Caudate nucleus (tissue), 63 donors: ENCODE measurements at places on chromosomes 3 and 15.
A peak's percentile ranks its signal among the peaks of the same experiment; 100 is the strongest.

- no peak for DNase-seq
These were observed 31.9 kb downstream of the PDIA5 start for GRCh38 chr3:123098426-123099330.

GRCh38 chr3:141521781-141522180 lies 35.0 kb downstream of the RASA2 start:
- DNase-seq: no peak

DNA sequence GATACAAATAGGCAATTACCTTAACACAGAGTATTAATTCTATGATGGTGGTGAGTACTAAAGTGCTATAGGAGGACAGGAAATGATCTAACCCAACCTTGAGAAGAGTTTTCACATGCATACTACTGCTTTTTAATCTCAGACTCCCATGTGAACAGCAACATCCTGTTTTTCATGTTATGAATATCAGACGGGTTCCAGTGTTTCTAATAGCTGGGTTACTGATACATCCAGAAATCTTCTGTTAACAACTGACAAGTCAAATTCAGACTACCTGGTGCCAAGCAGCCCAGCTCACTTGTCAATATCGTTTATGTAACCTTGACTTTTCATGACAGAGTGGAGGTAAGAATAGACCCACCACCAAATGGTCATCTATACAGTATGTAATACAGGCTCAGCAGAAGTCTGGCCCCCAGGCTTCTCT lies 220.2 kb upstream of the COL8A1 start:
- no peak for DNase-seq

GRCh38 chr3:197244751-197245150 lies 53.7 kb downstream of the DLG1 start:
- DNase-seq: no peak

- no peak for DNase-seq
These were observed at the start of gene PROK2 for GRCh38 chr3:71784914-71785531. Gene PROK2 (minus strand): TSS chr3:71785148. CDS start chr3:71785052, 96 bp downstream.

DNA sequence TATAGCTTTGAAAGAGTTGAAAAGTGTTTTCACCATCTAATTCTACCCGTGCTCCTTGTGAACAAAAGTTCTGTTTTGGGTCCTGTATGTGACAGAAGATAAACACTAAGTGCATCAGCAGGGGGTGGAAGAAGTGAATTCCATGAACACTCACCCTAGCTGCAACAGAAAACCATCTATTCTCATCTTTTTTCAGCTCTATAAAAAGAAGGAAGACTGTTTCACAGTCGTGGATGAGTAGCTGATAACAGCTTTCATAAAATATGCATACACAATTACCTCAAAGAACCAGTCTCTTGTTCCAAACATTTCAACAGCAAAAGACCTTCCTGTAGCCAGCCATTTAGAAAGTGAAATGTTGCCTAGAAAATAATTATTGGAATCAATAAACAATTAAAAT lies 281.7 kb upstream of the RASGRP1 start:
- no peak for DNase-seq

GRCh38 chr15:31615643-31616415 lies 289.2 kb downstream of the KLF13 start:
- DNase-seq: no peak

DNA sequence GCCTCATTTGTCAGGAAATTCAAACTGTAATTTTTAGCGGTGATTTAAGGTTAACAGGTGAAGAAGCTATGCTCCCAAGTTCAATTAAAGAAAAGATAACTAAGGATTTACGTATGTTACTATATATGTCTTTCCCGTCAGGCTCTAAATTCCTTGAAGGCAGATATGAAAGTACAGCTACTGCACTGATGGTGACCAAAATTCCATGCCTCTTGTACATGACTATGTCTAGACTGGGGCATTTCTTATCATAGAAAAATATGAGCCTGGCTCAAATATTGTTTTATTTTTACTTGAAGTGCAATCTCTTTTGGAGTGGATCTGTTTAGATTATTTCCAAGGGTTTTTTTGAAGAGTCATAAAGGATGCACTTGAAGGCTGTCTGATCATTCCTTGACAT lies 647.1 kb upstream of the KCNMB2 start:
- DNase-seq: no peak

DNA sequence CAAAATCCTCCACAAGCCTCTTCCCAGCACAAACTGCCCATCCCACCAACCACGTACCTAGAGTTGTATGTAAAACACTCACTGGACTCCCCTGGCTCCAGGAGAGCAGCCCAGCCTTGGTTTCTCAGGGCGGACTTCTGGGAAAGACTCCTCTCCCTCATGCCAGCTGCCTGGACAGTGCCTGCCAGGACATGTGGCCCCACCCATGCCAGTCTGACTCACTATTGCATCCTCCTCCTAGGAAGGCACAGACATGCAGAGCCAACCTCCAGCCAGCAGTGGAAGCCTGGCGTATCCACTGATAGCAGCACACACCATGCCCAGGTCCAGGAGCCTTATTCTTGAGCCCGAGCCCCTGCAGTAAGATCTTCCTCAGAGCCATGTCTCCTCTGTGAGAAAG lies 8.6 kb downstream of the PKM start:
- peak; percentile 10 for DNase-seq

- no peak for DNase-seq
These were observed 528.6 kb downstream of the TAFA4 start for GRCh38 chr3:68403741-68404140.

DNA sequence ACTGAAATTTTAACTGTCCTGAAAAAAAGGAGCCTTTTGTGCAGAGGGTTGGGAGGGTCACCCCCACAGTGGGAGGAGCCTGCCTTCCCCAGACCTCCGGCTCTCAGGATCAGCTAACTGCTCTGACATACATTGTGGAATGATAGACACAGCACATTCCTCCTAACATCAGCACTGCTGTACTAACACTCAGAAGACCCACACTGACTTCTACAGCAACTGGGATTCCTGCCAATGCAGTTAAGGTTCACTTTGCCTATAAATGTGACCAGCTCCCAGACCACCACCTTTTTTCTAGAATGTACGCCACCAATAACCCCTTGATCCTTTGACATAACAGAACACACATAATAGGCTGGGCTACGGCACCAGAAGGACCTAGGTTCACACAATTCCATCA lies 3.2 kb downstream of the CPEB1 start:
- no peak for DNase-seq

DNA sequence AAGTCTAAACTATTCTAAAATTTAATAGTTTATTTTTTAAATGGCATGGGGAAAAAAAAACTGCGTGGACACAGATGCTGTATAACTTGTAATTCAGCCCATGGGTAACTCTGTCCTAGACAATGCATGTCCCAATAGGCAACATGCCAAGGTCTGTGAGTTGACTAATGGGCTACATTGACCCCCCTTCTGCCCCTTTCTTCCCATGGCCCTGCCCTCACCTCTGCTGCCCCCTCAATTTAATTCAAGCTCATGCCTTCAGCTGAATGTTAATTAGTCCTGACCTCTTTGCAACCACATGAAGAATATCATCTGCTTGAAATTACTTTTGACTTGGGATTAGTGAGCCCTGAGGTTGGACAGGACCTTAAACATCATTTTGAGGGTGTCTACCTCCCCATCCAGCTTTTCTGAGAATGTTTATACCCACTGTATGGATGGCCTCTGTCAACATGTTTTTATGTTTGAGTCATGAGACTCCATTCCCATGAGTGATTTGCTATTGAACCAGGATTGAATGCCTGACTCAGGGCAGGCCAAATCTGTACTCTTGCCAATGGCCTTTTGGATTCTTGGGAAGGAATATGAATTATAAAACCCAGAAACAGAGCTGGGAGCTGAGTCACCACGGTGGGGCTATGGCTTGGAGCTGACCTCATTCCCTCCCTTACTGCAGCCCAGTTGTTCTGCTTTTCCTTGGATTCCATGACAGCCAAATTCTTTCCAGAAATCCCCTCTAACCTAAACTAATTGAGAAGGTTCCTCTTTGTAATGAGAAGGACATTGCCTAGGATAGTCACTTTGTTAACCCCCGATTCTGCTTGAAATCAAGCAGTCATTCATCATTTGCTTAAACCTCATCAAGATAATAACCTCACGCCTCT lies 33.5 kb upstream of the PDE8A start:
- no peak for DNase-seq

GRCh38 chr3:119181765-119182164 lies 8.4 kb downstream of the UPK1B start:
- no peak for DNase-seq

DNA sequence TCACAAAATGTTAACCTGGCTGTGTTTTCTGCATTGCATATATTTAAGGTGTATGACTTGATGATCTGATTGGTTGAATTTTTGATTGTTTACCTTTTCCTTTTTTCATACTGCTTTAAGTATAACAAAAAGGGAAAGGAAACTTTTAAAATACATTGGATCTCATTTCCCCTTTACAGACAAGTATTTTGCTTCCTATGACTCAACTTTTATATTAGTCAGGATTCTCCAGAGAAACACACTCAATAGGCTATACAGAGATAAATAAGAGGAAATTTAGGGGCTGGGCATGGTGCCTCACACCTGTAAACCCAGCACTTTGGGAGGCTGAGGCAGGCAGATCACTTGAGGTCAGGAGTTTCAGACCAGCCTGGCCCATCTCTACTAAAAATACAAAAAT lies 205.8 kb downstream of the TJP1 start:
- no peak for DNase-seq

DNA sequence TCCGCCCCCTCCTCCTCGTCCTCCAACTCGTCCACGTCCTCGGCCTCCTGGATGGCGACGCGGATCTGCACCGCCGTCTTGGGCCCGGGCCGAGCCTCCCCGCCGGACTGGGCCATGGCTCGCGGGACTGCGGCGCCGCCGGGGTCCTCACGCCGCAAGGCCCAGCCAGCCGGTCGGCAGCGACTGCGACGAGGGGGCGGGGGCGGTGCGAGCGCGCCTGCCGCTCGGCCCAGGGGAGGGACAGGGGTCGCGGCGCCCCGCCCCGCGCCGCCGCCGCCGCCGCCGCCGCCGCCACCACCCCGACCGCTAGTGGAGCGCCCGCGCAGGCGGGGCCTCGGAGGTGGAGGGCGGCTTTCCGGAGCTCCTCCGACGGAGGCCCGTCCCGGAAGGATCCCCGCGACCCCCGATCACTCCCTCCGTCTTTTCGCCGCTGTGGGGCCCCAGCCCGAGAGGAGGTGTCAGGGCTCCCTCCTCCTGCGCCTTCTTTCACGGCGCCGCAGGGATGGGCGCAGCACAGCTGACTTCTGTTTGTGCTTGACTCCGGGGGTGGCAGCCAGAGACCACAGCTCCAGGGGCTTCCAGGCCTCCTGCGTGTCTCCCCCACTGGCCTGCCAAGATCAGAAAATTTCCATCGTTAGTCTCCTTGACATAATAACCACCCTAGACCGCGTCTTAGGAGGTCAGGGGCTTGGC lies at the start of gene LARP6:
Gene LARP6, minus strand, starts transcription at position 185 of the 693 bp plus-strand sequence. Its CDS starts 69 bp downstream, at position 116.
- DNase-seq: peak; percentile 74

DNA sequence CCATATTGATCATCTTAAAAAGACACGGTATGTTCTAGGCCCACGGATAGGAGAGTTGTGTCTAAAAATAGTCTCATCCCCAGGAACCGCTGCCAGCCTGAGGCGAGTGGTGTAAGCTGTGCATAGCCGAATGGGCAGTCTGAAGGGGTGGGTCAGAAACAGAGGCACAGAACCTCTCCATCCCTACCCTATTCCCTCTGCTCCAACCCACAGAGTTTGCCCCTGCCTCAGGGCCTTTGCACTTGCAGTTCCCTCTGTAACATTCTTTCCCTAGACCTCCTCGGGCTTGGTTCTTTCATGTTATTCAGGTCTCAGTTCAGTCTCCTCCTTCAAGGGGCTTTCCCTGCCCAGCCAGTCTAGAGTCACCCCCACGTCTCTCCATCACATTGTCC lies 4.8 kb downstream of the SCN5A start:
- DNase-seq: no peak

DNA sequence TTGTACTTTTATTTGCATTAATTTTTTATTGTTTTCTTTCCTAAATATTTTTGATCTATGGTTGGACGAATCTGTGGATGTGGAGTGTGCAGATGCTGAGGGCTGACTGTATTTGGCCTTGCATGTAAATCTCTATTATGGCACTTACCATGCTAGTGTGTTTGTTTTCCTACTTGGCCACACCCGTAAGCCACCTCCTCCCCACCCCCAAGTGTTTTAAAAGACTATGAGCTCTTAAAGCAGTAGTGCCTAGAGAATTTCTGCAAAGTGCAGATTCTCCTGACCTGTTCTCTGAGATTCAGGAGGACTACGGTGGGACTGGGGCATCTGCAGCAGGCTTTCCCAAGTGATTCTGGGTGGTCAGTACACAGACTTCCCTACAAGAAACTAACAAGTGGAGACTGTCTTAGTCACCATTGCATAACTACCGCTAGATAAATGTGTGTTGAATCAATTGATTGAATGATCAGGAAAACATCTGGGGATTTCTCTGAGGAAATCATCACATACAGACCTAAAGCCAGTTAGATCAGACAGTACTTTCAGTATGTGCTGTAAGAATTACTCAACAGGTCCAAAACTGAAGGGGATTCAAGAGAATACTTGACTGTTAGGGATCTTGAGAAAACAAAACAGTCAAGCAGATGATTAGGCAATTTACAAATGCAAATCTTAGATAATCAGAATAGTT lies 6.2 kb upstream of the TIPARP start:
- DNase-seq: no peak

DNA sequence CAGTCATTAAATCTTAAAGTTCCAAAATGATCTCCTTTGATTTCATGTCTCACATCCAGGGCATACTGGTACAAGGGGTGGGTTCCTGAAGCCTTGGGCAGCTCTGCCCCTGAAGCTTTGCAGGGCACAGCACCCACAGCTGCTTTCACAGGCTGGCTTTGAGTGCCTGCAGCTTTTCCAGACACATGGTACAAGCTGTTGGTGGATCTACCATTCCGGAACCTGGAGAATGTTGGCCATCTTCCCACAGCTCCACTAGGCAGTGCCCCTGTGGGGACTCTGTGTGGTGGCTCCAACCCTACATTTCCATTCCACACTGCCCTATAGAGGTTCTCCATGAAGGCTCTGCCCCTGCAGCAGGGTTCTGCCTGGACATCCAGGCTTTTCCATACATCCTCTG lies 211.1 kb upstream of the THBS1 start:
- no peak for DNase-seq

GRCh38 chr3:37392957-37393356 lies 218.6 kb upstream of the LRRFIP2 start:
- no peak for DNase-seq

DNA sequence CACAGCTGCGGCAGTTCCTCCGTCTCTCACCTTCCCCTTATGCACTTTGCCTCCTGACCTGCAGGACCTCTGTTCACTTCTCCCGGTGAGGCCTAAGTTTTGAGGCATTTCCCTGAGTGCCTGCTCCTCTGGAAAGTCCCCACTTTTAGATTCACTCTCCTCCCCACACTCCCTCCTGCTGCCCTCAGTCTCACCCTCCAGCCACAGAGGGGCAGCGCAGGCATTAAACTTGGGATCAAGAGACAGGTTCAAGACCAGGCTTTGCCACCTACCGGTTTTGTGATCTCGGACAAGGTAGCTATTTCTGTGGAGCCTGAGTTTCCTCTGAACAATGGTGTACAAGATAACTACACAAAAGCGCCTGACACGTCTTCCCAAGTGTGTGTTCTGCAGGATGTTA lies 19.4 kb downstream of the SLC6A11 start:
- DNase-seq: no peak

GRCh38 chr3:78879295-78879860 lies 888.4 kb downstream of the ROBO1 start:
- no peak for DNase-seq

- DNase-seq: no peak
These were observed 122.3 kb upstream of the PTPRG start for GRCh38 chr3:61439122-61439458.

- DNase-seq: no peak
These were observed 27.5 kb upstream of the FAM81A start for GRCh38 chr15:59410391-59410896.

GRCh38 chr3:134681522-134681900 lies 30.7 kb upstream of the KY start:
- no peak for DNase-seq

- DNase-seq: no peak
These were observed 525 bp downstream of the NPTN start for GRCh38 chr15:73632670-73633058.
